ENCODE measurements at places on chromosomes 12 and 14.

DNA sequence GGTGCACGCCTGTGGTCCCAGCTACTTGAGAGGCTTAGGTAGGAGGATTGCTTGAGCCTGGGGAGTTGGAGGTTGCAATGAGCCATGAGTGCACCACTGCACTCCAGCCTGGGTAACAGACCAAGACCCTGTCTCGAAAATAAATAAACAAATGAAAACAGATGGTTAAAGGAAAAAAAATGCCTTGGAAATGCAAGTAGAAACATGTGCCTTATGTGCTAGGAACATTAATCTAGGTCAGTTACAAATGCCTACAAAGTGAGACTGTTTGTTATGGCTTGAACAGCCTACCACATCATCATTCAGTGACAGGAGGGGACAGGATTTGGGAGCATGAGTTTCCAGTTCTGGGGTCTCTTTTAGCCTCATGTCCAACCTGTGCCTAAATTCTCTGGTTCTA lies 52.4 kb upstream of the BCAT1 start:
- H3K4me3 ChIP-seq = no peak overlapping the region
- H3K36me3 ChIP-seq = no peaks in the 10 kb centered on the region
- H3K27ac ChIP-seq = no peak overlapping the region
- H3K27me3 ChIP-seq = no peaks in the 10 kb centered on the region

DNA sequence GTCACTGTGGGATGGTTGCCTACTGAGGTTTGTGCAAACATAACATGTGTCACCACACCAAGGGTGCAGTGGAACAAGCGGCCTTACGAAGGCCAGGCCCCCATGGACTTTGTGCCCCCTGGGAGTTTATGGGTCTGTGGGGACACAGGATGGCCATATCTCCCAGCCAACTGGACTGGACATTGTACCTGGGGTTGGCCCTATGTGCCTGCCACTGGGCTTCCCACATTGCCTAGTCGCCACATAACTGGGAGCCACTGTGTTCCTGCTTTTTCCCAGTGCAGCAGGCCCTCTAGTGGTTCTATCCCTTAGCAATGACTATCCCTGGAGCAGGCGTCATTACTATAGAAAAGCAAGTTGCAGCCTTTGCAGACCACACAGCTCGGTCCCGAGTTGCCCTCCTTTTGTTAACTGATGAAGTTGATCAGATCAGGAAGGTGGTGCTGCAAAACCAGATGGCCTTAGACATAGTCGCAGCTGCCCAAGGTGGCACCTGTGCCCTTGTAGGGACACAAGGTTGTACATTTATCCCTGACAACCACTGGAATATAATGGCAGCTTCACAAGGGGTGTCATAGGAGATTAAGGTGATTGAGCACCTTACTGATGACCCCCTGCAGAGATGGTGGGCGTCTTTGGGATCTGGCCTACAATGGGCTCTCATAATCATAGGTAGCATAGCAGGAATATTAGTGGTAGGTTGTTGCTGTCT lies 15.2 kb upstream of the RNASE12 start:
- no peaks in the 10 kb centered on the region for H3K36me3 ChIP-seq
- no peak overlapping the region for H3K27ac ChIP-seq
- DNase-seq = no peak
- H3K27me3 ChIP-seq = no peaks in the 10 kb centered on the region
- H3K4me1 ChIP-seq = no peaks in the 10 kb centered on the region

- no peak overlapping the region for H3K4me3 ChIP-seq
- H3K36me3 ChIP-seq = no peaks in the 10 kb centered on the region
- DNase-seq = no peak
- no peak overlapping the region for H3K27ac ChIP-seq
- no peaks in the 10 kb centered on the region for H3K4me1 ChIP-seq
- H3K27me3 ChIP-seq = no peaks in the 10 kb centered on the region
Measured at GRCh38 chr14:82230748-82231147, 697.1 kb upstream of the SEL1L start.

- H3K4me1 ChIP-seq = peaks cover 85% of the 10 kb centered on the region
- H3K27ac ChIP-seq = peak overlapping the region; percentile 100
- no peaks in the 10 kb centered on the region for H3K27me3 ChIP-seq
- DNase-seq = peak; percentile 89
- peaks cover 30% of the 10 kb centered on the region for H3K36me3 ChIP-seq
Measured at GRCh38 chr12:92445253-92446082, 257.3 kb upstream of the PLEKHG7 start.

Data from naive B cell (primary cell).